HuH-7.5 (cell line): ENCODE measurements at places on chromosomes 4 and X.

DNA sequence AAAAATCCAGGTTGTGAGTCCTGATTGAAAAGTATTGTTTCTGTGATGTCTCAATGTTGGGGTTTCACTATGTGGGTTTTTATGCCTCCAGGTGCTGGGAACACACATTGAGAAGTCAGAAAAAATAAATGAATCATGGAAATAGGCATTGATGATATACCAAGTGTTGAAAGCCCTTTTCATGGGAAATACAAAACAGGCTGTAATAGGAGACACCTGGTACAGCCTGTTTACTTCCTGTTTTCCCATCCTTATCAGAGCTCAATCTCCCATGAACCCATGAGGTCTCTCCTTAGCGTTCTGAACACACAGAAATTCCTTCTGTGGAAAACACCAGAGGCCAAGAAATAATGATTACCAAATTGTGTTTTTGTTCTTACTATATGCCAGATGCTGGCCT lies 106.3 kb upstream of the BOD1L1 start:
- DNase-seq: no peak

GRCh38 chr4:5660185-5660584 lies 48.2 kb downstream of the EVC2 start:
- DNase-seq: no peak

DNA sequence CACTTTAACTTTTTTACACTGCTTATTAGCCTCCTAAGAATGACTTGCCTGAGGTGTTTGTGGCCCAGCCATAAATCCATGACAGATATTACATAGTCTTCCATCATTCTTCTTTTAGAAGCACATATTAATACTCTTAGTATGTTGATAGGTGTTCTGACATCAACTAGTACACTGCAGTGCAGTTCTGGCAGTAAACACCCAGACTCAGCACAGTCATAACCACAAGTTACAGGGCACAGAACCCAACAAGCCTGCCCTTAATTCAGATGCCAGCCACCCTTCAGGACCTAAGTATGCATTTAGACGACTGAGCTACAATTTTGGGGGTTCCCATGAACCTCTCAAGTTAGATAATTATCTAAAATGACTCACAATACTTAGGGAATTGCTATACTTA lies 36.5 kb upstream of the GUCY1B1 start:
- DNase-seq: no peak

GRCh38 chrX:131763674-131764073 lies 219.8 kb downstream of the OR13H1 start:
- no peak for DNase-seq

DNA sequence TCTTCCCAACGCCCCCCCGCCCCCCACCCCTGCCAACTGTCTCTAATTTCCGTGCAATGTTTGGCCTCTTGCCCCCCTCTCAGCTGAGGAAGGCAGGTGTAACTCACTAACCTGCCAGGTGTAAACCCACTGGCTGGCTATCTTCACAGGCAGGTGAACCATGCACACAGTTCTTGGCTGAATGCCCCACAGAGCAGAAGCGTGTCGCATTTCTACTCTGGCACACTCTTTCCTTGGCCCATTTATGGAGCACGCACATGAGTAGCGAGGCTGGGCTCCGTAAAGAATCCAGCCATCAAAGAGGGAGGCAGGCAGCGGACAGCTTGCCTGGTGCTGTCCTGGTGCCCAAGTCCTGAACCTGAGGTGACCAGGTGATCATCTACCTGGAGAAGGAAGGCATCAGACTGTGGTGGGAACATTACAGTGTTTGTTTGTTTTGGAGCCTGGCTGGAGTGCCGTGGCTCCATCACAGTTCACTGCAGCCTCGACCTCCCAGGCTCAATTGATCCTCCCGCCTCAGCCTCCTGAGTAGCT lies 39.2 kb upstream of the CRMP1 start:
- no peak for DNase-seq

DNA sequence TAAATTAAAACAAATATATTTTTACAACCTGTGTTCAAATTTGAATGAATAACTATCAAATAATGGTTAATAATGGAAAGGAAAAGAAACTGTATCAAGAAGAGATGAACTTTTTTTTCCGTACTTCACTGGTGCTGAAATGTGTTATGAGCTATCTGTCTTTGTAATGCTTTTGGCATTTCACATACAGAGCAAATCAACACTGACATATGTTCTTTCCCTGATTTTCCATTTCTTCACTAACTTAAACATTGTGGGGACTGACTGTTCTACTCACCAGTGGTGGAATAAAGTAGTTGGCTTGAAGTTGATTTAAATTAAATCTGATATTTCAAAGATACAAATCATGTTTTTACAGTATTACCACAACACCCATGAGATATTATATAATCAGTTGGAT lies 304.0 kb upstream of the BMP3 start:
- DNase-seq: no peak

- no peak for DNase-seq
These were observed 21.6 kb downstream of the CLNK start for GRCh38 chr4:10662937-10663336.

DNA sequence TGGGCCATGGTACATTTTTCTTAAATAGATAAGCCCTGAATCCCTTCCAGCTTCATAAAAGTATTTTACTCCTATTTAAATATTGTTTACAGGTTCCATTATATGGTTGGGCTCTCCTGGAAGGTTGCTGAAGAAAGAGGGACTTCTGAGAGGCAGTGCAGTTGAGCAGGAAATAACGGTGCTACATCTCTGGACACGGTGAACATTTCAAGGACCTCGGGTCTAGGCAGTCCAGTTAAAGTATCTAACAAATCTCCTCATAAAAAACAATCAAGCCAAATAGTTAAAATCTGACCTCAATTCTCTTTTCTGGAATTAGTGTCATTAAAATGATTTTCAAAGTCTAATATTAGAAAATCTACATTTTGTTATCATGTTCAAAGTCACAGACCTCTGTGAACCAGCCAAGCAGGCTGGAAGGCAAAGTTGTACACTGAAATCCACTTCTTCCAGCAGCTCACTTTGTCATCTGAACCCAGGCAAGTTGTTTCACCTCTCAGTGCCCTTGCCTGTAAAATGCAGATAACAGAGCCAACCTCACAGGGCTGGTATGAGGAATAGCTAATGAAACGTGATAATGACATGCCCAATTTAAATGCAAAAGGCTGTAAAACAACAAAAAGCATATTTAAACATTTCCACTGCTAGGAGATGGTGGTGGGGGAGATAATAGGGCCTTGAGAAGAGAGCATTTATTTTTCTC lies 267.0 kb upstream of the KLF3 start:
- DNase-seq: no peak

DNA sequence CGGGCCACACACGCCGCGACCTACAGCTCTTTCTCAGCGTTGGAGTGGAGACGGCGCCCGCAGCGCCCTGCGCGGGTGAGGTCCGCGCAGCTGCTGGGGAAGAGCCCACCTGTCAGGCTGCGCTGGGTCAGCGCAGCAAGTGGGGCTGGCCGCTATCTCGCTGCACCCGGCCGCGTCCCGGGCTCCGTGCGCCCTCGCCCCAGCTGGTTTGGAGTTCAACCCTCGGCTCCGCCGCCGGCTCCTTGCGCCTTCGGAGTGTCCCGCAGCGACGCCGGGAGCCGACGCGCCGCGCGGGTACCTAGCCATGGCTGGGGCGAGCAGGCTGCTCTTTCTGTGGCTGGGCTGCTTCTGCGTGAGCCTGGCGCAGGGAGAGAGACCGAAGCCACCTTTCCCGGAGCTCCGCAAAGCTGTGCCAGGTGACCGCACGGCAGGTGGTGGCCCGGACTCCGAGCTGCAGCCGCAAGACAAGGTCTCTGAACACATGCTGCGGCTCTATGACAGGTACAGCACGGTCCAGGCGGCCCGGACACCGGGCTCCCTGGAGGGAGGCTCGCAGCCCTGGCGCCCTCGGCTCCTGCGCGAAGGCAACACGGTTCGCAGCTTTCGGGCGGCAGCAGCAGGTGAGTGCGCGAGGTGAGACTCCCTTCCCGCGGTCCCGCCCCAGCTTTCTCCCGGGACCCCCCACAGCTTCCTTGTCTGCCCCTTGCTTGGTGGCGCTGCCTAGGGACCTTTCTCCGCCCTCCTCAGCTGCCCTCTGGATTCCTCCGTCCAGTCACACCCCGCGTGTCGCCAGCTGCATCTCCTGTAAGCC lies 678 bp downstream of the BMP3 start:
- DNase-seq: no peak

DNA sequence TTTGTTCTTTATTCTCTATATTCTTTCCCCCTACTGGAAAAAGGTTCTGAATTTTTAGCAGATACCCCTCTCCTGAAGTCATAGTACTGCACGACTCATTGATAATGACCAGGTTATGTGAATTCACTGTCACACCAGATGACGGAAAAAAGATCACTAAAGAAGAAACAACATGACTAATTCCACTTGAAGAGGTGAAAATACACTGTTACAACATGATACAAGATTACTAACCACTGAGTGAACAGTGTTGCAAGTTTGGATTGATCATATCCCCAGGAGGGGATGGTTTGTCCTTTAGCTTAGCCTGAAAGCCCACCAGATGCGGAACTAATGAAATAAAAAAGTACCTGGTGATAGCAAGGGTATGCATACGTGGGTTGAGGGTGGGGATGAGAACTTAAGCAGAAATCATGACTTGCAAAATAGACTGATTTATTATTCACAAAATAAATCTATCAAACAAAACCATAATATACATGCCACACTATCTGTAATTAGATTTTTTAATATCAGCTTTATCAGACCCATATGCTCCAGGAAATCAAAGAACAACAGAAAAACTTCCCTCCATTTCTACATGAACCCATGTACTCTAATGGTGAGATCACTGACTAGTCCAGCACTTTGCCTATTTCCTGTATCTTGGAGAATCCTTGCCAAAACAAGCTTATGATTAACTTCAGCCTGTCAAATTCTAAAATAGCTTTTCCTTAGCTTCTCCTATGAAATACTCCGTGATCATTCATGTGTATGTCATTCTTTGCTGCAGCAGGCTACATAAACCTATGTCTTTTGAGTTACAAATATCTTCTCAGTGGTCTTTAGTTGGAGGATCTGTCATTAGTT lies 257.4 kb upstream of the AGA start:
- no peak for DNase-seq

- no peak for DNase-seq
These were observed 53.0 kb downstream of the SEPTIN11 start for GRCh38 chr4:77002321-77003107.

DNA sequence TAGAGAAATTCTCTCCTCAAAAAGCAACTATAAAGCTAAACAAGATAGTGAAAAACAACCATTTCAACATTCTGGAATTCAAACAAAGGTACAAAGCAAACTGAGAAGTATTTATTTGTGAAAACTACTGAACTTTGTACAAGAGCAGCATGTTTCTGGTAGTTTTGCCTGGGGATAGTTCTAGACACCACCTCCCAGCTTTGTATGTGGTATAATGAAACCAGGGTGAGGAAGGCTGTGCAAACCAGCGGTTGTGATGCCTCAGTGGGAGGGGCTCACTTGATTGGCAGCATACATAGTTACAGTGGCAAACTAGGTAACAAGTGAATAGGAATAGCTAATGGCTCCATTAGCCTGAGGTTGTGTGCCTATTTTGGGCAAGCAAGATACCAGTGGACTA lies 18.6 kb upstream of the FRMD7 start:
- DNase-seq: peak; percentile 5

DNA sequence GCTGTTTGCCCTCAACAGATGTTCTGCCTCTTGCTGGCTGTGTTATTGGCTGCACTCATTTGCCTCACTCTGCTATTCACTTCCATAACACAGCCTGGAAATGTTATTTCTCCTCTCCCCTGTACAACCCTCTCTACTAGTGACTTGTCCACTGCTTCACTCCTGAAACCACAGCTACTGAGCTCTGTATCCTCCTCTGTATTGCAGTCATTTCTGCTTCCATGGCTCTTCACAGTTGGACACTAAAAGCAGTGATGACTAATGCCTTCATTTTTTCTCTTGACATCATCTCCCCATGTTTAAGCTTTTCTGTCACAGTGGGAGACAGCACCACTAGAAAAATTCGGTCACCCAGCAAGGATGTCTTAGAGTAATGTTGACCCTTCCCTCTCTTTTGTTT lies 123.0 kb upstream of the PPP1R2C start:
- no peak for DNase-seq

DNA sequence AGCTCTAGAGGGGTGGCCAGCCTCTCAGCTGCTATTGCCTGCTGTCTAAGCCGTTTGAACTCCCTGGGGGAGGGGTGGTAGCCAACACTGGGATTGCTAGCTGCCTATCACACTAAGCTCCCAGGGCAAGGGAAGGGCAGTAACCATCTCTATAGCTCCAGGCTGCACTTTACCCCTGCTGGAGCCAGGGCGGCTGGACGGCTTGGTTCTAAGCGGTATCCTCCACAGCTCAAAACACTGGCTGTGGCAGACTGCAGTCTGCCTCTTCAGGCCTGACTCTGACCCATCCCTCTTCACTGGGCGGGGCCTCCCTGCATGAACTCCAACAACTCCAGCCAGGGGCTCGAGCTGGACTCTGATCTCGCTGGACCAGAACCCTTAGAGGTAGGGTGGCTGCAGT lies 55.3 kb upstream of the GNRHR start:
- DNase-seq: no peak

DNA sequence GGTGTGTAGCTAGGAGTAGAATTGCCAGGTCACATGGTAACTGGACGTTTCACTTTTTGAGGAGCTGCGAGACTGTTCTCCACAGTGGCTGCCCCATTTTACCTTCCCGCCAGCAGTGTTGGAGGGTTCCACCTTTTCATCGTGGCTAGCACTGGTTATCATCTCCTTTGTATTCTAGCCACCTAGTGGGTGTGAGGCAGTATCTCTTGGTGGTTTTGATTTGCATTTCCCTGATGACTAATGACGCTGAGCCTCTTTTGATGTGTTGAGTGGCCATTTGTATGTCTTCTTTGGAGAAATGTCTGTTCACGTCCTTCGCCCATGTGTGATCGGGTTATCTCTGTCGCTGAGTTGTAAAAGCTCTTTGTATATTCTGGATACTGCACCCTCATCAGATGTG lies 10.6 kb downstream of the ABCD1 start:
- no peak for DNase-seq

GRCh38 chr4:107888237-107888636 lies 43.1 kb upstream of the CYP2U1 start:
- DNase-seq: no peak

- no peak for DNase-seq
These were observed 46.4 kb downstream of the ARHGEF38 start for GRCh38 chr4:105598787-105599186.

DNA sequence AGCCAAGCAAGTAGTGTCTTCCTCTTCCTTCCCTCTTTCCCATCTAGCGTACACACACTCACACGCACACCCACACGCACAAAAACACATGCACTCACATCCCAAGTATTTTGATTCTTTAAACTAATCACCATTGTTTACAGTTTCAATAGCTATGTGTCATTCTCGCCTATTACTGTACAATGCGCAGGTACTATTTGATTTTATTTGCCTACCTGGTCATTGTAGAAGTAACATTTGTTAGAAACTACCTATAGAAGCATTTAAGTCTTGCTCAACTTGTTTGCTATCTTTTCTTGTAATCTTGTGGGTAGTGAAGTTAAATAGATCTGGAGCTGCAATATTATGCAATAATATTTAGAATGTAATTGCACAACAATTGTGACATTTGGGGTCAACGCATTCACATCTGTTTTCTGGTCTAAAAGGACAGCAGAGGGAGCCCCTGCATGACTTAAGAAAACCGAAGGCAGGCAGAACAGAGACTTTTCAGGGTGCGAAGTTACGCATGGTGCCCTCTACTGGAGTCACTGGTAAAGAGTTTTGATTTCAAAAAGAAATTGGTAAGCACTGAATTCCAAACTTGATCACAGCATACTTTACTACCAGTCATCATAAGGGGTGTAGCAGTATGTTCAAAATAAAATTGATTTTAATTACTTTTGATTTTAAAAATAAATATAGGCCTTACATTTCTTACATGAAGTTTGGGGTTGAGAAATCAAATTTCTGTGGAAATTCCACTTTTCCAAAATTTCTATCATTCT lies 503.3 kb upstream of the FAM241A start:
- DNase-seq: peak; percentile 23

GRCh38 chrX:37638047-37638446 lies 47.5 kb upstream of the XK start:
- no peak for DNase-seq
